Aorta (tissue), 5 donors: ENCODE measurements at places on chromosomes 5 and 9. TPM values are rescaled to one million over a fixed set of nuclear protein-coding genes. Genes with fewer than 3 reads are reported as not detected.
A peak's percentile ranks its signal among the peaks of the same experiment; 100 is the strongest.

RNF130 gene
- 95.8 TPM for total RNA-seq

ADAMTS19 gene
- 0.30 TPM for total RNA-seq

DNA sequence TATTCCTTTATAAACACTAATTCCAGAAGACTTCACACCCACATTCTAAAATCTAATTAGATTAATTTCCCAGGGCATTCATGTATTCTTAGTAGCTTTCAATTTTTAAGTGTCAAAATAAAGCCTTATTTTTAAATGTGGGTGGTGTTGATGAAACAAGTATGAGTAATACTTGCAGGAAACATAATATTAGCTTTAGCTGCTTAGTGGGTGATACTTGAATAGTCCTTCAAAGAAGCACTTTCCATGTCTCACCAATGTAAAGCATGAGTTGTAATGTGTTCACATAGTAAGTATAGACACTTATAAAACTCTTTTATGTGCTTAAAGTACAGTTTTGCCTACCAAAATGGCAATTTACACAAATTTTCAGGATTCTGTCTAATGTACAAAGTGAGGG is 6.9 kb downstream of the FNBP1 start:
- DNase-seq: no peak

SERF1A gene
- total RNA-seq: 5.9 TPM

- DNase-seq: peak; percentile 88
Measured at GRCh38 chr5:122183098-122183787, 53.9 kb downstream of the ZNF474 start.

GRCh38 chr9:130523921-130524320 is 55.5 kb upstream of the FUBP3 start:
- DNase-seq: no peak

- no peak for DNase-seq
Measured at GRCh38 chr9:88949425-88949824, 41.8 kb upstream of the S1PR3 start.

SLC46A2 gene
- not detected for total RNA-seq

DNA sequence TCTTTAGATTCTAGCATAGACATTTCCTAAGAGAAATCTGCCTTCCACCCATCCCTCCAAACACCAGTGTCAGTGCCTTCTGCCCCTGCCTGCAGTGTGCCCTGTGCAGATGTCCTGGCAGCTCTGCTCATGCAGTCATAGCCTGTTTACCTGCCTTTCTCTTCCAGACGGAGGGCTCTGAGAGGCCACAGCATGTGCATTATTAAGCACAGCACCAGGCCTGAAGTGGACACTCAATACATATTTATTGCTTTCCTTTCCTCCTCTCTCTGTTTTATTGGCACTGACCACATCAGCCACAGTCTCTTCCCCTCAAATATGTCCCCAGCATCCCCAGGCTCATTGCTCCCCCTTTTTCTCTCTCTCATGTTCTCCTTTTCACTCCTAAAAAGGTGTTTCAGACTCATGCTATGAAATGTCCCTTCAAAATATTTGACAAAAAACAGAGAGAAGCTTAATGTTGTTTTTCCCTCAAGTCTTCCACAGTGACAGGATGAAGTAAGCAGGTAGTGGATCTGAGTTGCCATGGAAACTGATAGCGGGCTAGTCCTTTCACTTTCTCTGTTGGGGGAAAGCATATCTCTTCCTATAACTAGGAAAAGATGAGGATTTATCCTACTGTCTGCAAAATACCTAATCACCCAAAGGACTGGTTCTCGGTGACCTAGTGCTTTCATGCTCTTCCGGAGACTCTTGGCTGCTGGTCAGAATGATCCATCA is 100.9 kb downstream of the ATP10B start:
- DNase-seq: no peak

SNCAIP gene
- 9.7 TPM for total RNA-seq
